Germinal center (tissue), 1 donor: ENCODE measurements at places on chromosomes 4 and X.

- no peak for DNase-seq
Measured at GRCh38 chrX:20884565-20884964, 489.7 kb upstream of the CNKSR2 start.

DNA sequence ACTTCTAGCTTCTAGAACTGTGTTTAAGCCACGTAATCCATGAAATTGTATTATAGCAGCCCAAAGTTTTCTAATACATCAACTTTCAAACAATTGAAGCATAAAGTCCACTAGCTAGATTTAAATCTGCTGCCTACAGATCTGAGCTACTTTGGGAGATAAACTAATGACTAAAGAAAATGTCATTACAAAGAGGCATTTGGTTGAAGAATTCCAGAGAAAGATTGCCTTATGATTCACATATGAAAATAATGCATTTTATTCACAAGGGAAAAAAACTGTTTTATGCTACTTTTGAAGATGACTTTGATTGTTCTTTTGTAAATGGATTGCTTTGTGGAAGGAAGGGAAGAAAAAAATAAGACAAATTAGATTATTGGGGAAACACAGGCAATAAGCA lies 124.1 kb upstream of the SLIT2 start:
- no peak for DNase-seq

GRCh38 chr4:137417676-137418075 lies 114.6 kb downstream of the PCDH18 start:
- DNase-seq: no peak

DNA sequence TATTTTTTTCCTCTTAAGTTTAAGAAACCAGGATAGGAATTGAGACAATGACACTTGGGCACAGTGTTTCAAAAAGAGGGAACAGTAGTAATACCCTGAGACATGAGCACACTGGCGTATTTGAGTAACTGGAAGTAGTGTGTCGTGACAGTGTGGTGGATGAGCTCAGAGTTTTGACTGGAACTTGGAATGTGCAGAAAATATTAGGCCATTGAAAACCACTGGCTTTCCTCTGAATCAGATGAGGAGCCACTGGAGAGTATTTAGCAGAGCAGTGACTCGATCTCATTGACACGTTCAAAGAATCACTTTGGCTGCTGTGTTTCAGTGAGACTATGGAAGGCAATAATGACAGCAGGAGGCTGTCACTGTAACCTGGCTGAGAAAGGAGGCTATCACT lies 1531.2 kb downstream of the STIM2 start:
- DNase-seq: no peak
